HCT116 (cell line): ENCODE measurements at places on chromosomes 1 and 21. TPM values are rescaled to one million over a fixed set of nuclear protein-coding genes. Genes with fewer than 3 reads are reported as not detected.

- no peak overlapping the region for H3K4me3 ChIP-seq
- no peaks in the 10 kb centered on the region for H3K4me1 ChIP-seq
- H3K27me3 ChIP-seq = no peaks in the 10 kb centered on the region
Observed at GRCh38 chr1:228478912-228479711, 8.1 kb upstream of the RNF187 start.

DNA sequence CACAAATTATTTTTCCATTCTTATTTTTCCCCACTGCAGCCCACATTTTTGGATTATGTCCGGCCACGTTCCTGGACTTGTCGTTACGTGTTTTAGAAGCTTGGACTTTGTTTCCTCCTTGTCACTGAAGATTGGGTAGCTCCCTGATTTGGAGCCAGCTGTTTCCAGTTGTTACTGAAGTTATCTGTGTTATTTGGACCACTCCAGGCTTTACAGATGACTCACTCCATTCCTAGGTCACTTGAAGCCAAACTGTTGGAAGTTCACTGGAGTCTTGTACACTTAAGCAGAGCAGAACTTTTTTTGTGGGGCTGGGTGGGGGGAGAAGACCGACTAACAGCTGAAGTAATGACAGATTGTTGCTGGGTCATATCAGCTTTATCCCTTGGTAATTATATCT, 12.2 kb upstream of the AXDND1 start:
- H3K36me3 ChIP-seq = no peaks in the 10 kb centered on the region; the same call in none of the 2 replicates
- H3K4me1 ChIP-seq = no peaks in the 10 kb centered on the region
- DNase-seq = no peak

GRCh38 chr1:225872075-225872430, 10.1 kb downstream of the TMEM63A start:
- DNase-seq = no peak
- peaks cover 18% of the 10 kb centered on the region; the same call in 1 of the 2 replicates for H3K36me3 ChIP-seq
- H3K27me3 ChIP-seq = no peaks in the 10 kb centered on the region
- H3K27ac ChIP-seq = no peak overlapping the region
- H3K4me3 ChIP-seq = no peak overlapping the region

DNA sequence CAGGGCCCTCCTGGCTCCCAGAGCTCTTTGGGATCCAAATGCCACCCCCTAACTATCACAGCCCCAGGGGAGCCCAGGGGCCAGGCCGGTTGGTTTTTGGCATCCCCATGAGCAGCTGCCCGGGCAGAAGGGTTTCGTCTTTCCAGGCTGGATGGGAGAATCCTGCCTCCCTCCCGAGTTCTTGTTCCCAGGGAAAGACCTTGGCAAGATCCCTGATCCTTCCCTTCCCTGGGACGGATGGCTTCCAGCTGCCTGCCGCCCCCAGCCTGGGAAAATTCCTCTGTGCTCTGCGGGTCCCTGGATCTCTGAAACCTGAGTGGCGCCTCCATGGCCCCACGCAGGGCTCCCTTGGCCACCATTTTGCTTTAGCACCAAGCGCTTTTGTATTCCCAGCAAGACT, 55.6 kb downstream of the TAS1R2 start:
- DNase-seq = no peak
- no peaks in the 10 kb centered on the region for H3K27me3 ChIP-seq
- H3K4me3 ChIP-seq = no peak overlapping the region
- H3K27ac ChIP-seq = no peak overlapping the region
- no peaks in the 10 kb centered on the region for H3K36me3 ChIP-seq

Gene RERE
- total RNA-seq = 40.6 TPM

Gene CD1E
- not detected for total RNA-seq

DNA sequence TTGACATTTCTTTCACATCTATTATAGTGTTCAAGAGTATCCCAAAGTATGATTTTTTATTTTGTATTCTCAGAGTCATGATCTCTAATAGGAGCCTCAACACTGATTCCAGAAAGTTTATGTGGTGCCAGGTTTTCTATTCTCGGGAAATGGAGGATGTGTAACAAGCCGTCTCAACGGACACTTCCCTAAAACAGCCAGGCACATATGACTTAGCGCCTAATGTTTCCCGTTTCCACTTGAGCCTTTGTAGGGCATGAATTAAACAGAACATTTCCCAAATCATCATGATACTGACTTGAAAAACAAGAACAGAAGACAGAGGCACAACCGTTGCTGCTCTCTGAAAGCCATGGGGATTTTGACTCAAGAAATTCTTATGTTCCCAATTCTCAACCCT, 8.0 kb downstream of the CYYR1 start:
- H3K4me1 ChIP-seq = no peaks in the 10 kb centered on the region
- no peaks in the 10 kb centered on the region for H3K27me3 ChIP-seq
- no peak for DNase-seq
- no peak overlapping the region for H3K27ac ChIP-seq
- no peaks in the 10 kb centered on the region for H3K36me3 ChIP-seq
- H3K4me3 ChIP-seq = no peak overlapping the region

DNA sequence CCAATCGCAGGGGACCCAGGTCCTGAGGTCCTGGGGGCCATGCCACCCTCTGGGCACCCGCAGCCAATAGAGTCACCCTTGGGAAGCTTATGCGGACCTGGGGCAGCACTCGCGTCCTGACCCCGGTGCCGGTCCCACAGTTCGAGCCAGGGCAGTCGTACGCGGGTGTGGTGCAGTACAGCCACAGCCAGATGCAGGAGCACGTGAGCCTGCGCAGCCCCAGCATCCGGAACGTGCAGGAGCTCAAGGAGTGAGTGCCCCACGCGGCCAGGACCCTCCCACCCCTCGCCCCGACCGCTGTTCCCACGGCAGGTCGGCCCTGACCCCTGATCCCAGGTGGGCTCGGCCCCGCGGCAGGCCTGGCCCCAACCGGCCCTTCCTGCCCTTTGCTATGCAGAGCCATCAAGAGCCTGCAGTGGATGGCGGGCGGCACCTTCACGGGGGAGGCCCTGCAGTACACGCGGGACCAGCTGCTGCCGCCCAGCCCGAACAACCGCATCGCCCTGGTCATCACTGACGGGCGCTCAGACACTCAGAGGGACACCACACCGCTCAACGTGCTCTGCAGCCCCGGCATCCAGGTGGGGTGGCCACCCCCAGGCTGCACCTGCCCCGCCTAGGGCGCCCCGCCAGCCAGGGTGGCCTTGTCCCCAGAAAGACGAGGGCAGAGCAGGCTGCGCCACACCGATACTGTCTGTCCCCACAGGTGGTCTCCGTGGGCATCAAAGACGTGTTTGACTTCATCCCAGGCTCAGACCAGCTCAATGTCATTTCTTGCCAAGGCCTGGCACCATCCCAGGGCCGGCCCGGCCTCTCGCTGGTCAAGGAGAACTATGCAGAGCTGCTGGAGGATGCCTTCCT, 20.5 kb downstream of the COL6A1 start:
- no peaks in the 10 kb centered on the region for H3K27me3 ChIP-seq
- no peak overlapping the region for H3K4me3 ChIP-seq
- no peak overlapping the region for H3K27ac ChIP-seq
- no peaks in the 10 kb centered on the region; the same call in 1 of the 2 replicates for H3K36me3 ChIP-seq
- peaks cover 9% of the 10 kb centered on the region for H3K4me1 ChIP-seq
- no peak for DNase-seq

Gene CFAP45
- 0.59 TPM for total RNA-seq

DNA sequence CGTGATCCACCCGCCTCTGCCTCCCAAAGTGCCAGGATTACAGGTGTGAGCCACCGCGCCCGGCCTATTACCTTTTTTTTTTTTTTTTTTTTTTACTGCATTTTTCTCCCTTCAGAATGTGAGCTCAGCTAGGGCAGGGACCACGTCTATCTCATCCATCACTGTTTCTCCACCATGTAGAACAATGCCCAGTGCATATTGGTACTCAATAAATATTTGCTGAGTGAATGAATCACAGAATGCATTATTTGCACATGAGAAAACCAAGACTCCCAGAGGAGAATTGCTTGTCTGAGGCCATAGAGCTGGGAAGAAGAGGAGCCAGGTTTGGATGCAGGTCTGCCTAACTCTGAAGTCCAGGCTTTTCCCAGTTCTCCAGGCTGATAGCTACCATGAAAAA, 8.2 kb upstream of the SLC9A1 start:
- H3K27me3 ChIP-seq = no peaks in the 10 kb centered on the region
- H3K36me3 ChIP-seq = no peaks in the 10 kb centered on the region
- DNase-seq = no peak
- H3K4me1 ChIP-seq = no peaks in the 10 kb centered on the region

DNA sequence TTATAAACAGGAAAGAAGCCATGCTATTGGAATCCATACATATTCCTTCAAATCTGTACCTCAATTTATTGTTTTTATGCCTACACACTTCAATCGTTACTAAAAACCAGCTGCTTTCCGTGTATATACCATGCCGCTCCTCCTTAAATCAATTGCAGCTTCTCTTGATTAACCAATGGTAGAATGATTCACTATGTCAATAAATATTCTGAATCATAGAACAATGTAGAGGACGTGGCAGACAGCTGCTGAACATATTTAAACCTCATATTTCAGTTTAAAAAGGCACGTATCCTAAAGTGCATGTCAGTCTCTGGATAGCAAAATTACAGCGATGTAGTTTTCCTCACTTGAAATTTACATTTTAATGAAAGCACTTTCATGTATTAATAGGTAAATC, 100.4 kb downstream of the MRPL39 start:
- H3K4me1 ChIP-seq = no peaks in the 10 kb centered on the region
- H3K27ac ChIP-seq = no peak overlapping the region
- H3K27me3 ChIP-seq = no peaks in the 10 kb centered on the region
- DNase-seq = no peak
- H3K4me3 ChIP-seq = no peak overlapping the region
- no peaks in the 10 kb centered on the region for H3K36me3 ChIP-seq

DNA sequence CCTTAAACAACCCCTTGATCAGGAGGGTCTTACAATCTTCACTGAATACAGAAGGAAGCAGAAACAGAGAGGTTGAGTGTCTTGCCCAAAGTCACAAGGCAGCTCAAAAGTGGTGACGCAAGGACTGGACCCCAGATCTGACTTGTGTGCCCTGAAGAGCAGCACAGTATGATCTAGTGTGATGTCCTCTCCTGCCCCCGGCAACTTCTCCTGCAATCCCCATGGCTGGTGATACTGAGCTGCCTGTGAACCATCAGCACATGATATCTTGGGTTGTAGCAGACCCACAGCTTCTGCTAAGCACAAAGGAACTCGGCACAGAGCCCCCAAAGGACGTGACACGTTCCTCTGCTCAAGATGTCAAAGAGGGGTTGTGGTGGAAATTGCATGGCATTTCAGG, 51.2 kb upstream of the EDN2 start:
- H3K4me1 ChIP-seq = no peaks in the 10 kb centered on the region; the same call in 1 of the 2 replicates
- H3K36me3 ChIP-seq = no peaks in the 10 kb centered on the region
- no peak overlapping the region for H3K27ac ChIP-seq

Gene ANKRD34A
- total RNA-seq = 1.1 TPM

GRCh38 chr1:177142791-177143271, 21.7 kb downstream of the ASTN1 start:
- no peak for DNase-seq
- no peaks in the 10 kb centered on the region for H3K4me1 ChIP-seq
- H3K27me3 ChIP-seq = peaks cover 2% of the 10 kb centered on the region; the same call in 1 of the 2 replicates
- no peak overlapping the region for H3K4me3 ChIP-seq
- no peak overlapping the region for H3K27ac ChIP-seq

GRCh38 chr1:226602186-226603021, 53.8 kb downstream of the STUM start:
- no peak overlapping the region for H3K27ac ChIP-seq
- no peak for DNase-seq
- no peaks in the 10 kb centered on the region for H3K36me3 ChIP-seq
- 0 out of 2 replicates have a peak, but pooled peaks cover 8% of the 10 kb centered on the region for H3K27me3 ChIP-seq

DNA sequence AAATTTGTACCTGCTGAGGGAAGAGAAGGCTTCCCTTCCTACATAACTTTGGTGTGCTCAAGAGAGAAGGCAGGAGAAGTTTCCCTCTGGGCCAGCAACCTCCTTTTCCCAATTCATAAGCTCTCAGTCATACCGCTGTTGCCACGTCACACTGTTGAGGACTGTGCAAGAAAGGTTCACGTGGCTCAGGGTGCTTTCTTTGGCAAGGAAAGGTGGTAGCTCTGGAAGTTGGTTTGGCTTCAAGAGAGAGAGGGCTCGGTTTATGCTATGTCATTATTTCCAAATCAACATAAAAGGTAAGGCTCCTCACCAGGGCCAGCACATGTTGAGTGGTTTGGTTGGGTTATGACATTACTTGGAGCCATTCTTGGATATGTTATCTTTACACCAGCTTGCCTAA, 77.3 kb downstream of the TNFSF18 start:
- H3K4me1 ChIP-seq = no peaks in the 10 kb centered on the region
- H3K4me3 ChIP-seq = no peak overlapping the region
- H3K36me3 ChIP-seq = no peaks in the 10 kb centered on the region
- no peak for DNase-seq
- no peaks in the 10 kb centered on the region for H3K27me3 ChIP-seq

DNA sequence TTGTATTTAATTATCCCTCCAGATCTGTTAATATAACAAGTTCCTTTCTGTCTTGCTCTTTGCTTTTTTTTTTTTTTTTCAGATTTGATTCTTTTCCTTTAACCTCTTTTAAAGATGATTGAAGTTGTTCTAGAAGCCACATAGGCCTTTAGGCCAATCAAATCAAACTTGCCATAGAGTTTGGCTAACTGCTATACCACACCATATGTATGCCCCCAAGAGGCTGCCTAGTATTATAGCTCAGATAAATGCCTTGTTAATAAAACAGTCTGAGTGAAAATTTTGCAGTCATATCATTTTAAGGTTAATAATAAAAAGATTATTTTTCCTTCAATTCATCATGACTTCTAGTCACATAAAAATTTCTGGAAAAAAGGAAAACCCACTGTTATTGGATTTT, 696.0 kb upstream of the CHRM3 start:
- no peak overlapping the region for H3K4me3 ChIP-seq
- H3K27me3 ChIP-seq = no peaks in the 10 kb centered on the region
